ENCODE measurements at places on chromosomes 3 and 15.
A peak's percentile ranks its signal among the peaks of the same experiment; 100 is the strongest.

DNA sequence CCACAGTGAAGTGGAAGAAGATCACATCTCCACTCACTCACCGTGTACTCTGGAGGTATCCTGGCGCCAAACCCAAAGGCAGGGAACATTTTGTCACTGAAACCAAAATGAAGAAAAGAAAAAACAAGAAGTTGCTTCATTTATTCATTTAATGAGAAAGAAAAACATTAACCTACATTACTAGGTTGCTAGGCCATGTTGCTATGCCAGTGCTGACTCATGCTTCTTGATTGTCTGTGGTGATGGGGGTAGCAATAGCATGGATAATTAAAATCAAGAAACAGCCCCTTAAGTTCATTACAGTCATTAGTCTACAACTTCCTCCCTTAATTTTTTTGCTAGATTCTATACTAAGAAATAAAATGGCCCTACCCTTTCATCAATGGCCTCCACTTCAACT, 52.7 kb upstream of the MRPL3 start:
- DNase-seq, result no peak

GRCh38 chr3:117105686-117106085, 396.1 kb downstream of the TUSC7 start:
- DNase-seq, result no peak

- DNase-seq, result no peak
Measured at GRCh38 chr3:182686033-182686886, 107.0 kb upstream of the ATP11B start.

GRCh38 chr15:77014132-77015081, 19.5 kb downstream of the PSTPIP1 start:
- DNase-seq, result no peak

DNA sequence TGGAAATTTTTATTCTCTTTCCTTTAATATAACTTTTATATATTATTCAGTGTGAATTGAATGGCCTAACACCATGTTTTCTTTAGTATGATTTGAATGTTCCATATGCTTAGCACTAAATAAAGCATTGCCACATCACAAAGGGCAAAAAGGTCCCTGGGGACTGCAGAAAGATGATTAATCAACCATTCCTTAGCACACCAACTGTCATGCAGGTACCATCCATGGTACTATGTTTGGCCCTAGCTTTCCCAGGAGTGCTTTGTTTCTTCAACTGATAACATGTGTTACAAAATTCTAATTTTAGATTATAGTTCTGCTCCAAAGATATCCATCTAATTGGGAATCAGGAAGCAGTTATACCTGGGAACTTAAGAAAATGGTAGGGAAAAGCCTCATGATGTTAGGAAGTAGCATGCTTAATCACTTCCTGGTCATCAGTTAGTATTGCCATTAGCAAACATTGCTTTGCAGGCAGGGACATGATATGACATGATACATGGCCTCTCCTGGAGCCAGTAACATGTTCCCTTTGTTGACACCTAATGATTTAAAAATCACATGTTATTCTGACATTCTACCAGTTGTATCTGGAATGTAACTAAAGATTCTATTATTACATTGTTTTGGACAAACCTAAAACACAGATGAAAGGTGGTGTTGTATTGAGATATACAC, 712.6 kb upstream of the GBE1 start:
- no peak for DNase-seq

GRCh38 chr3:139846729-139847128, 88.3 kb upstream of the CLSTN2 start:
- DNase-seq, result no peak

- peak; percentile 29 for DNase-seq
Measured at GRCh38 chr3:134351427-134351826, 22.8 kb downstream of the AMOTL2 start.

- no peak for DNase-seq
Measured at GRCh38 chr3:103158183-103158582, 723.4 kb downstream of the ZPLD1 start.

- DNase-seq, result no peak
Measured at GRCh38 chr3:53287131-53287629, 31.4 kb upstream of the TKT start.

DNA sequence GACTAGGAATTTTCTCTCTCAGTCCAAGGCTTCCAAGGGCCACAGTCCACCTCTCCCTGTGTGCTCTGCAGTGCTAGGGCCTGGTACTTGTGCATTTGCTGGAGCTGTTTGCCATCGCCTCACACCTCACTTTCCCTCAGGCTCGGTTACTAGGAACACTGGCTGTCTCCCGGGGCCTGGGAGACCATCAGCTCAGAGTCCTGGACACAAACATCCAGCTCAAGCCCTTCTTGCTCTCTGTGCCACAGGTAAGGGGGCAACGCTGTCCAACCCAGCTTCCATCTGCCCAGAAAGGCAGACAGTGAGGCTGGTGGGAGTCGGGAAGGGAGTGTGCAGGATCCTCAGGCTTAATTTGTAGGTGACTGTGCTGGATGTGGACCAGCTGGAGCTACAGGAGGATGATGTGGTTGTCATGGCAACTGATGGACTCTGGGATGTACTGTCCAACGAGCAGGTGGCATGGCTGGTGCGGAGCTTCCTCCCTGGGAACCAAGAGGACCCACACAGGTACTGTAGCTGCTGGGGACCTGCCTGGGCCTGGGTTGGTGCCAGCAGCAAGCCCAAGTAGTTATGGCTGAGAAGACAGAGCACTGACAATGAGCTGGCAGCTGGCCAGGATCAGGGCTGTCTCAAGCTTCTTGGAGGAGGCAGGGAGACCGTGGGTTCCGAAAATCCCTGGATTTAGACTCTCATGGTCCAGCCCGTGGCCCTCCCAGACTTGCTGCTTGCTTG, 3.4 kb downstream of the PPM1M start:
- peak; percentile 96 for DNase-seq

GRCh38 chr15:85730001-85730820, 64.5 kb downstream of the KLHL25 start:
- peak; percentile 78 for DNase-seq

DNA sequence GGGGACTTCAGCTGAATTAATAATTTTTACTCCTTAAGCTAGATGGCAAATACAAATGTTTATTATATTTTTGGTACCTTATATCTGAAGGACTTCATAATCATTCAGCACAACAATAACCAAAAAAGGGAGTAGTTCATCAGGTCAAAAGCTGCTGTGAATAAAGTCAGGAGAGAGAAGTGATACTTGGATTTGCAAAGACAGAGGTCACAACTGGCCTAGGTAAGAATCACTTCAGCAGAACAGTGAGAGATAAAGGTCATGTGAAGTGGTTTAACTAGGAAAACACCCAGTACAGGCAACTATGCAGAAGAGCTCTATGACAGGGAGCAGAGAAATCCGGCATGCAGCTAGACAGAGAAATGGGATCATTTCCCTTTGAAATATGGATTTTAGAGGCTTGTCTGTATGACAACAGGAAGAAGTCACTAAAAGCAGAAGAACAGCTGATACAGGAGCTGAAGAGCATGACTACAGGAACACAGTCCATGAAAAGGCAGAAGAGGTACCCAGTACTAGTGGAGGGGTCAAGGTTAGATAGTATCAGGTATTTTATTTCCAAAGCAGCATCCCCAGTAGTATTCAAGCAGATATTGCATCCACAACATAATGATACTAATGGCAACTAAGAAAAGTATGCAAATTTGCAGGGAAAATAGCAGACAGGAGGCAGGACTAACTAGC, 25.7 kb downstream of the ZMAT3 start:
- no peak for DNase-seq

DNA sequence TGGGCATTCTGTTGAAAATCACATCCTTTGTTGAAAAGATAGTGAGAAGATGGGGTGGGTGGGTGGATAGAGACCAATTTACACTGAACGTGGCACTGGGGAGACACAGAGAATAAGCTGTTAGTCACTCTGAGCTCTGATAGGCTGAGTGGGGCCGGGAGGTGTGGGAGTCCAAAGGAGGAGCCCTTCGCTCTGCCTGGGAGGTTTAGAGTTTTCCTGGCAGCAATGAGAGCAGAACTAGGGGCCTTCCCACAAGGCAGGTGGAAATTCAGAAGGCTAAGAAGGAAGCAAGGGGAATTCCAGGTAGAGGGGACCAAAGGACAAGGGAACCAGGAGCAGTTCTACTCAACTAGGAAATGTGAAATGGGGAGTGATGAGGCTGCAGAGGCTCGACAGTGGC, 272.7 kb downstream of the RPLP1 start:
- DNase-seq, result no peak

GRCh38 chr15:62648954-62649353, 393.6 kb upstream of the TPM1 start:
- no peak for DNase-seq

GRCh38 chr15:68730471-68730919, 90.2 kb downstream of the ANP32A start:
- peak; percentile 70 for DNase-seq

DNA sequence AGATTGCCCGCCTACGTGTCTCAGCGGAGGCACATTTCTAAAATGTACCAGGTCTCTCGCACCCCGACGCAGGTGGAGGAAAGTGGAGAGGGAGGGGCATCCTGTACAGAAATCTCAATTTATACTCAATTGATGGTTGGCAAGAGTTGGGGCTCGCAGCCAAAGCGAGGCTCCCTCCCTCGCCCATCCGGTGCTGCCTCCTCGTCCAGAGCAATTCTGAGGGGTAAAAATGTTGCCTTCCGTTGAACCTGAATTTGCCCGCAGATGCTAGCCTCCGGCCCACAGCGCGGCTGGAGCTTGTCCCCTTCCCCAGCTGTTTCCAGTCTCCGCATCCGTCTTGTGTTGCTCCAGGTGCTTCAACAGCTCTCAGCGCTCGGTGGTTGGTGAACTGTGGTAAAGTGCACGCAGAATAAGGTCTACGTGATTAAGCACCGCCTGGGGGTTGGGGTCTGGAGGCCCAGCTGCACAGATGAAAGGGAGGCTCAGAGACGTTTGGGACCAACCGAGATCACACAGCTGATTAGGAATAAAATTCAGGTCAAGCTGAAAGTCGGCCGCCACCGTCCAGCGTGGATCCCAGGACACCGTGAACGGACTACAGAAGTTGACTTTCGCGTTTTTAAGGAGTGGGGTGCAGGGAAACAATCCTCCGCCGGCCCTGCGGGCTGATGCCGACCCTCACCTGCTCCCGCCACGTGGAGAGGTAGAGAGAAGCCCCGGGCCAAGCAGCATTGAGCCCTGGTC, 846 bp upstream of the POLG start:
- no peak for DNase-seq

GRCh38 chr15:88794001-88794400, 9.2 kb upstream of the ACAN start:
- DNase-seq, result no peak

DNA sequence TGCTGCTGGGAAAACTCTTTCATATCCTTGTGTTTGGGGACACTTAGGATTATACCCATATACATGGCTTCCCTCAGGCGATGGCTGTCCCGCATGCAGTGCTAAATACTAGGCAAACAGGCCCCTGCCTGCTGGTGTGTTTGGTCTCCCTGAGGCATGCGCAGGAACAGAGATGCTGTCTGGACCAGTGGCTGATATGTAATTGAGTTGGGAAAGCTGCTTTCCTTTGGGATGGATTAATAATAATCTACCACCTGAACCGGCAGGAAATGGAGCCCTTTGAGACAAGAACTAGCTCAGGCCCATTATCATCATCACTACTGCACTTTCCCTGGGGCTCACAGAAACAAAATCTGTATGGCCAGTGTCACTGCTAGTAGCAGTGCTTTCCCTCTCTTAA, 18.0 kb downstream of the ZDHHC3 start:
- DNase-seq, result no peak

GRCh38 chr15:67790610-67791319, 34.5 kb upstream of the SKOR1 start:
- DNase-seq, result no peak

GRCh38 chr3:175728566-175728965, 869.4 kb downstream of the NAALADL2 start:
- no peak for DNase-seq

DNA sequence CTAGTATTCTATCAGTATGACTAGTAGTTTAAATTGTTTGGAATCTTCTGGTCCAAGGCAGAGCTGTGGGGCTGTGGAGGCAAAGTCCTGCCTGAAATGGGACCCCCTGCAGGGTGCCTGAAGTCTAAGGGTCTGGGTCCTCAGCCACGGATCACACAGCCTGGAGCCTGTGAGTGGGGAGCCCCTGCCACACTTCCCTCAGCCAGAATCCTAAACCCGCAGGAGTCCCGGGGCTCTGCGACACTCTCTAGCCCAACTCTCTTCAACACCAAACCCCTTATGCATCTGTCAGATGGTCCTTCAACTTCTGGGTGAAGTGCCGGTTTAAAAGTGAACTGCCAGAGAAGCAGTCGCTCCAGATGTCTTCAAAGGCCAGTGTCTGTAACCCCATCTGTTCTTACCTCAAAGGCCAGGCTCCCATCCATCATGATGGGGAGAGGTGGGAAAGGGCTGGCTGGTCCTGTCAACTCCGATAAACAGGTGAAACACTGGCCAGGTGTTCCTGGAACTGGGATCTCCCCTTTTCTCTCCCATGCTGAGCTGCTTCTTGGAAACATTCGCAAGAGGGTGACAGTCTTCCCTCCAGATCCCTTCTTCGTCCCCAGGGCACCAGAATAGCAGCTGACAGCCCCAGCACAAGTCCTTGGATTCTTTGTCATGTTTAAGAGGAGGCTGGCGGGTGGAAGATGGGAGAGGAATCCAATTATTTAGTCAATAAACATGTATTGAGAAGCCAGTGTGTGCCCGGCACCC, 45.6 kb downstream of the CPN2 start:
- DNase-seq, result no peak

DNA sequence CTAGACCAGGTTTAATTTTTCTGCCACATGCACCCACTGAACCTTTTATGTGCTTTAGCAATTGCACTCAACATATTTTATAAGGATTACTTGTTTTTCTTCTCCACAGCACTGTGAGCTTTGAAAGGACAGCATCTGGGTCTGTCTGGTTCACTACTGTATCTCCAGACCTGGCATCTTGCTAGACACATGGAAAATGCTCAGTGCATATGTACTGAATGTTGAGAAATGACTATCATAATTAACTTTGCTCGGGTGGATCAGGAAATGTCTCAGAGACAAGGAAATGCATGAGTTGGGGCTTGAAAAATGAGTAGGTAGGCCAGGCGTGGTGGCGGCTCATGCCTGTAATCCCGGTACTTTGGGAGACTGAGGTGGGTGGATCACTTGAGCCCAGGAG, 40.2 kb downstream of the DOCK3 start:
- no peak for DNase-seq

DNA sequence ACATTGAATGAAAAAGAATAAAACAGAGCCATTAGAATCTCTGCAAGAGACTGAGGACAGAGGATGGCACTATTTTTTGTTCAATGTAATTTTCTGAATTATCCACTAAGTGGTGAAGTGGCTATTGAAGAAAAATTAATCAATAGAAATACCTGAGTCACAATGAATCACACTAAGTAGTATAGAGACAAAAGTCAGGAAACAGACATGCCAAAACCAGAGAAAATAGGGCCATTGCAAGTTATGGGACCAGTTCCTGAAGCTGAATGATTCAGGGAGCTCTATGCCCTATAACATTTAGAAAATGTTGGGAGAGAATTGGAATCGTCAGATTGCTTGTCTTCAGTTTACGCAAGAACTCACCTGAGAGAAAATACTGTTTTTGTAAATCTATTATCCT, 1103.2 kb upstream of the ALCAM start:
- no peak for DNase-seq

- peak; percentile 24 for DNase-seq
Measured at GRCh38 chr3:9793161-9793781, 389 bp downstream of the ARPC4 start.
